ENCODE measurements at places on chromosomes 7 and 10.

GRCh38 chr7:1994931-1995330, 237.8 kb downstream of the MAD1L1 start:
- no peaks in the 10 kb centered on the region for H3K36me3 ChIP-seq
- no peak overlapping the region for H3K27ac ChIP-seq
- no peak overlapping the region for H3K4me3 ChIP-seq
- DNase-seq = no peak
- H3K27me3 ChIP-seq = no peaks in the 10 kb centered on the region
- peaks cover 2% of the 10 kb centered on the region for H3K4me1 ChIP-seq

DNA sequence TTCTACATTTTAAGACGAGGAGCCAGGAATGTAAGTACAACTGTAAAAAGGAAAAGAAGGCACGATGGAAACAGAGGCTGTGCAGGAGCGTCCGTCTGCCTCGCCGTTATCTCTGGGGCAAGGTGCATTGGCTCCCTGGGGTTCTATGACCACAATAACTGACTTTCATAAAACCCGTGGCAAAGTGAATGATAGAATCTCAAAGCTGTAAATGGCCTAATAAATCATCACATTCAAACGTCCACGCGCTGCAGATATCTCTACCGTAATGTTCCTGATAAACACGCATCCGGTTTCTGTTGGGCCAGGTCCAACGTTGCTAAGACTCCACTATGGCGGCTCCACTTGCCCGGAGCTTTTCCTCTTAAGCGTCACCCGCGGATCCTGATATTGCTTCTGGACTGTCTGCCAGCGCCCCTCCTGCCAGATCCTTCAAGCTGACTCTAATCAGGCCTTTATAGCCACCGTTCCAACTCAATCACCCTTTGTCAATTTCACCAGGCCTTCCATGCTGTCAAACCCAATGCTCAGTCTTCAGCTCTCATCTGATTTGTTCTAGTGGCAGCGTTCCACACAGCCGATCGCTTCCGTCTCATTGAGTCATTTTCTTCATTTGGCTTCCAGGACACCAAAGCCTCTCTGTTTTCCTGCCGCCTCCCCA, 265.6 kb upstream of the FOXK1 start:
- no peak for DNase-seq
- peak overlapping the region; percentile 59 for H3K4me3 ChIP-seq
- no peaks in the 10 kb centered on the region for H3K4me1 ChIP-seq
- H3K36me3 ChIP-seq = no peaks in the 10 kb centered on the region
- H3K27ac ChIP-seq = no peak overlapping the region
- H3K27me3 ChIP-seq = no peaks in the 10 kb centered on the region

DNA sequence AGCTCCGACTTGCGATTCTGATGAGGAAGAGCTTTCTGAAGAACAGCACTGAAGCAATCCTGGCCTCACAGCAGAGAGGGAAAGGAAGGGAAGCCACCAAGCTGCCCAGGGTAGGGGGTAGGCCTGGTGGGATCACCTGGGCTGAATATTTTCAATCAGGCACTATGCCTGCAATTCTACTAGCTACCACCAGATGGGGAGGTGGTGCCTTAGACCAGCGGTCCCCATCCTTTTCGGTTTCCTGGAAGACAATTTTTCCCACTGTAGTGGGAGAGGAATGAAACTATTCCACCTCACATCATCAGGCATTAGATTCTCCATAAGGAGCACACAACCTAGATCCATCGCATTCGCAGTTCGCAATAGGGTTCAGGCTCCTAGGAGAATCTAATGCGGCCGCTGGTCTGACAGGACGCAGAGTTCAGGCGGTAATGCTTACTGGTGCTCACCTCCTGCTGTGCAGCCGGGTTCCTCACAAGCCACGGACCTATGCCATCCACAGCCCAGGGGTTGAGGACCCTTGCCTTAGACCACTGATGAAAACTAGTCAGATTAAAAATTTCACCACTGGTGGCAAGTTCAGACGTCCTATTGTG, 2.7 kb downstream of the LRRC20 start:
- H3K27me3 ChIP-seq = peaks cover 9% of the 10 kb centered on the region
- peaks cover 34% of the 10 kb centered on the region for H3K4me1 ChIP-seq
- H3K27ac ChIP-seq = no peak overlapping the region
- H3K4me3 ChIP-seq = no peak overlapping the region
- DNase-seq = no peak

DNA sequence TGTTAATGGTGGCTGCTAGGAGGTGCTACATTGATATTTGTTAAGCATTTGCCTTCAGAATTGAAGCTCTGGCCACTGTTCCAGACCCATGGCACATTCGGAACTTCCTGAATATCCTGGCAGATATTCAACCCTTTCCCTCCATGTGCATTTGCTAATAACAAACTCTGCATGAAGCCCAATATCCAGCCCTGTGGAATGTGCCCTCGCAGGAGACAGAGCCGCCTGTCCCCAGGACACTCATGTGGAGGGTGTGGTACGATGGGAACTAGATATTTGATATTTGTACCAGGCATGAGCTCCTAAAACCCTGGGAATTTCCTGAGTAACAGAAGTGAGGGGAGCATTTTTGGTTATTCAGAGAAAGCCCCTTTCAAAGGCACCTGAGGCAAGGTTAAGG, 21.6 kb upstream of the ARHGAP22 start:
- no peaks in the 10 kb centered on the region for H3K27me3 ChIP-seq
- peaks cover 23% of the 10 kb centered on the region for H3K4me1 ChIP-seq
- peaks cover 4% of the 10 kb centered on the region for H3K36me3 ChIP-seq
- H3K4me3 ChIP-seq = no peak overlapping the region
- no peak overlapping the region for H3K27ac ChIP-seq

DNA sequence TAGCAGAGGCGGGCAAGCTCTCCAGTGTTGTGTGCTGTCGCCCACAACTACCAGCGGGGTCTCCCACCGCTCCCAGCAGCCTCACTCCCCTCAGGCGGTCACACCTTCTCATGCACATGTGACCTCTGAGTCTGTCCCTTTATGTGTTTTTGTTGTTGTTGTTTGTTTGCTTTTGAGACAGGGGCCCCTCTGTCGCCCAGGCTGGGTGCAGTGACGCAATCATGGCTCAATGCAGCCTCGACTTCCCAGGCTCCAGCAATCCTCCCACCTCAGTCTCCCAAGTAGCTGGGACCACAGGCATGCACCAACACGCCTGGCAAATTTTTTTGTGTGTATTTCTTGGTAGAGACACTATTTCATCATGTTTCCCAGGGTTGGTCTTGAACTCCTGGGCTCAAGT, 1.5 kb downstream of the CPSF4 start:
- DNase-seq = peak; percentile 18
- peaks cover 19% of the 10 kb centered on the region for H3K4me1 ChIP-seq
- peak overlapping the region; percentile 99 for H3K4me3 ChIP-seq

DNA sequence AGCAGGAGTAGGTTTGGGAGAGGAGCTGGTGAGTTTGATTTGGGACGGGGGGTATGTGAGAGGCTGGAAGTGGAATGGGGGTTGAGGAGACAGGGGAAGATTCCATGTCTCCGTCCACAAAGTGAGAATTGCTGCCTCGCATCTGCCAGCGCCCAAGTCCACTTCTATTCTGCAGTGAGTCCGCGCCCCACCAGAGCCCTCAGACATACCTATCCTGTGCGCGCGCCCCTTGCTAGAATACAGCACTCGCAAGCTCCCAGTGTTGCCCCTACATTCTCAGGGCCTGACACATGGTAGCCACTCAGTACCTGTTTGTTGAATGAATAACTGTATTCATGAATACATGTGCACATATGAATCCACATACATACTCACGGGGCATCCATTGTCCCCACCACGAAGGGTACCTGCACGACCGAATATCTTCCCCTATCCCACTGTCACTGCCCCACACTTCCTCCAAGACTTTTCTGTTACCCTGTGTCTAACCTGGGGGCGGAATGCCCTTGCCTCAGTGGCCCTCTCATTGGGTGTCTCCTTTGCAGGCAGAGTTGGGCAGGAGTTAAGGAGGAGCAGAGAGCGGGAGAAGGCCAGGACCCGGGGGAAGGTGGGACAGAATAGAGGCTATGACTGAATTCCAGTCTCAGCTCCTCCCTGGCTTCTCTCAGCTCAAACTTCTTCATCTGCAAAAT, 19.9 kb downstream of the POLL start:
- H3K4me1 ChIP-seq = peaks cover 28% of the 10 kb centered on the region
- H3K27me3 ChIP-seq = peaks cover 65% of the 10 kb centered on the region
- no peak for DNase-seq

GRCh38 chr10:16943295-16944285, 126.4 kb upstream of the RSU1 start:
- H3K27ac ChIP-seq = no peak overlapping the region
- H3K4me3 ChIP-seq = peak overlapping the region; percentile 62
- H3K36me3 ChIP-seq = no peaks in the 10 kb centered on the region

GRCh38 chr7:20331910-20332813, 1.5 kb downstream of the ITGB8 start:
- peak overlapping the region; percentile 81 for H3K4me3 ChIP-seq
- no peaks in the 10 kb centered on the region for H3K36me3 ChIP-seq
- peaks cover 2% of the 10 kb centered on the region for H3K4me1 ChIP-seq
- peak overlapping the region; percentile 39 for H3K27ac ChIP-seq
- DNase-seq = no peak

DNA sequence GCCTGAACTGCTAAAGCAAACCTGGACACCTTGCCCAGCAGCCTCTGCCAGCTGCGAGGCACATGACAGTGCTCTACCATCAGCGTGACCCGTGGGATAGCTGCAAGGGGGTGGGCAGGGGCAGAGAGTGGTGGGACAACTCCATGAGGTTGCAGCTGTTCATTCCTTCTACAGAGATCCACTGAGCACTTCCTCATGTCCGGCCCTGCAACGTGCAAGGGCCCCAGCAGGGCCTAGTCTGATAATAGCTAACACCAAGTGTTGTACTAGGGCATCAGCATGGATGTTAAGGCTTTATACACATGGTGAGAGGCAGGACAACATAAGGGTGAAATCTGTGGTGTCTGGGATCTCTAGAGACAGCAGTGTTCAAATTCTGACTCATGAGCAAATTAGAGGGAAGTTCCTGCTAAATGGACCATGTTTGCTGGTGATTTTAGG, 14.3 kb downstream of the NOD1 start:
- peak overlapping the region; percentile 12 for H3K4me3 ChIP-seq
- DNase-seq = no peak
- no peak overlapping the region for H3K27ac ChIP-seq
- H3K36me3 ChIP-seq = peaks cover 9% of the 10 kb centered on the region
- H3K27me3 ChIP-seq = no peaks in the 10 kb centered on the region

- H3K36me3 ChIP-seq = no peaks in the 10 kb centered on the region
- H3K27me3 ChIP-seq = no peaks in the 10 kb centered on the region
- H3K27ac ChIP-seq = no peak overlapping the region
- DNase-seq = no peak
These were observed 44.2 kb downstream of the ASZ1 start for GRCh38 chr7:117383046-117383445.

GRCh38 chr10:48700493-48700892, 15.8 kb downstream of the WDFY4 start:
- no peak for DNase-seq
- H3K4me1 ChIP-seq = peaks cover 2% of the 10 kb centered on the region
- no peak overlapping the region for H3K4me3 ChIP-seq

DNA sequence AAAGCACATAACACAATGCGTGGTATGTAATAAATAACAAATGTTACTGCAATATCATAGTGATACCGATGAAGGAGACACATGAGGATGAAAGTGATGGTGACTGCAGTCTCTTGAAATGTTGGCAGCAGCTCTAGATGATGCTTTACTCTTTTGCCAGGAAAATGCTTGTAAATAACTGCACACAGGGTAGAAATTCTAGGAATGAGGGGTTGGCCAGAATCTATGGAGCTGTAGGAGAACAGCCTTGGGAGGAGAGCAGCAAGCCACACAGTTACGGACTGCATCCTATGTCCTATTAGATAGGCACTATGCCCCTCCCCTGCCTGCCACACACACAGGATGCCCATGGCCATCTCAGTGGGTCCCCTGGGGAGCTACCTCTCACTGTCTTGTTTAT, 97.6 kb upstream of the GSDME start:
- H3K27me3 ChIP-seq = no peaks in the 10 kb centered on the region
- H3K4me3 ChIP-seq = no peak overlapping the region
- peaks cover 1% of the 10 kb centered on the region for H3K4me1 ChIP-seq
- no peaks in the 10 kb centered on the region for H3K36me3 ChIP-seq

GRCh38 chr10:4658777-4659176, 167.2 kb upstream of the AKR1E2 start:
- H3K36me3 ChIP-seq = no peaks in the 10 kb centered on the region
- no peak overlapping the region for H3K27ac ChIP-seq
- DNase-seq = no peak

- no peak overlapping the region for H3K27ac ChIP-seq
- peaks cover 3% of the 10 kb centered on the region for H3K36me3 ChIP-seq
These were observed 97.8 kb upstream of the TMEM168 start for GRCh38 chr7:112887976-112888375.

GRCh38 chr10:91893051-91893450, 16.2 kb downstream of the FGFBP3 start:
- H3K36me3 ChIP-seq = no peaks in the 10 kb centered on the region
- H3K27ac ChIP-seq = no peak overlapping the region
- no peak overlapping the region for H3K4me3 ChIP-seq
- H3K4me1 ChIP-seq = peaks cover 2% of the 10 kb centered on the region

- H3K36me3 ChIP-seq = no peaks in the 10 kb centered on the region
- peak; percentile 63 for DNase-seq
- no peak overlapping the region for H3K27ac ChIP-seq
- peaks cover 10% of the 10 kb centered on the region for H3K27me3 ChIP-seq
- H3K4me1 ChIP-seq = peaks cover 17% of the 10 kb centered on the region
- H3K4me3 ChIP-seq = no peak overlapping the region
These were observed 97.4 kb downstream of the C10orf105 start for GRCh38 chr10:71622154-71622526.

DNA sequence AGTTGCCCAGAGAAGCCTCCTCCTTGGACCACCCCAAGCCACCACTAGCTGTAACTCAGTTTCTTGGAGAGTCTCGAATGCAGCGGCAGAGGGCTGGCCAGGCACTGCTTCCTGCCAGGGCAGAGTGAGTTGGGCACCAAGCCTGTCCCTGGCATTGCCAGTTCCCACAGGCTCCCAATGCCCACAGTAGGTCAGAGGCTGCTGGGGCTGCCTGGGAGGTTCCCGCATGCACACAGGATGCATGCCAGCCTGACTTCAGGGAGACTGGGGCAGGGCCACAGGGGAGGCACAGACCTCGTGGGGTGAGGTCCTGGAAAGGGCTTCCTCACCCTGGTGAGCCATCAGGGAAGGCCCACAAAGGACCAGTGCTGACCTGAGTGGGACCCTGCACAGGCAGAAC, 152.8 kb downstream of the ZNF248 start:
- no peaks in the 10 kb centered on the region for H3K27me3 ChIP-seq
- no peaks in the 10 kb centered on the region for H3K36me3 ChIP-seq
- no peak for DNase-seq
- H3K4me1 ChIP-seq = no peaks in the 10 kb centered on the region
- H3K27ac ChIP-seq = no peak overlapping the region
- H3K4me3 ChIP-seq = no peak overlapping the region

- H3K36me3 ChIP-seq = peaks cover 41% of the 10 kb centered on the region
- H3K4me3 ChIP-seq = no peak overlapping the region
- no peak for DNase-seq
- no peak overlapping the region for H3K27ac ChIP-seq
These were observed 23.9 kb downstream of the COL13A1 start for GRCh38 chr10:69825604-69826003.

- no peaks in the 10 kb centered on the region for H3K36me3 ChIP-seq
- H3K4me3 ChIP-seq = no peak overlapping the region
- no peaks in the 10 kb centered on the region for H3K4me1 ChIP-seq
- H3K27me3 ChIP-seq = no peaks in the 10 kb centered on the region
- peak; percentile 60 for DNase-seq
These were observed 293.9 kb downstream of the SNX13 start for GRCh38 chr7:17646253-17646956.

- DNase-seq = no peak
- no peaks in the 10 kb centered on the region for H3K36me3 ChIP-seq
- H3K27ac ChIP-seq = no peak overlapping the region
- H3K4me3 ChIP-seq = no peak overlapping the region
These were observed 1007.2 kb downstream of the REEP3 start for GRCh38 chr10:64528294-64529002.

Data from mesenchymal stem cell (in vitro differentiated cells and primary cell).